ENCODE measurements at places on chromosomes 7 and 10.

- DNase-seq = no peak
Observed at GRCh38 chr10:49632406-49633317, 18.8 kb downstream of the CHAT start.

DNA sequence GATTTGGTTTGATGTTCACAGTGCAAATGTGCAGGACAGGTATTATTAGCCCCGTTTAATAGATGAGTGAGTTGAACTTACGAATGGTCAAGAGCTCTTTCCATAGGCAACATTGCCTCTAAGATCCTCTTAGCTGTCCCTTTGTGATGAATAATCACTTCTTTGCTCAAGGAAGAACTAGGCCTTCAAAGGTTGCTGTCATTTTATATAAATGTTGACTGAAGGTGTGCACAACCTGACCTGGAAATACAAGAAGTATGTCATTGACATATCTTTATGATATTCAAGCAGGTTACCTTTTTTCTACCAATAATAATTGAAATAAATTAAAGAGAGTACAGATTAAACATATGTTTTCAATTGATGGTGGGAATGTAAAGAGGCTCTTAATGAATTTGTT, 48.5 kb upstream of the GLCCI1 start:
- no peak for DNase-seq

GRCh38 chr10:95217476-95217875, 23.4 kb downstream of the ACSM6 start:
- no peak for DNase-seq

- no peak for DNase-seq
Observed at GRCh38 chr10:61097026-61097425, 153.0 kb upstream of the RHOBTB1 start.

- no peak for DNase-seq
Observed at GRCh38 chr10:92829042-92829785, 19.1 kb upstream of the EXOC6 start.

GRCh38 chr7:40749877-40750276, 615.1 kb downstream of the SUGCT start:
- no peak for DNase-seq

DNA sequence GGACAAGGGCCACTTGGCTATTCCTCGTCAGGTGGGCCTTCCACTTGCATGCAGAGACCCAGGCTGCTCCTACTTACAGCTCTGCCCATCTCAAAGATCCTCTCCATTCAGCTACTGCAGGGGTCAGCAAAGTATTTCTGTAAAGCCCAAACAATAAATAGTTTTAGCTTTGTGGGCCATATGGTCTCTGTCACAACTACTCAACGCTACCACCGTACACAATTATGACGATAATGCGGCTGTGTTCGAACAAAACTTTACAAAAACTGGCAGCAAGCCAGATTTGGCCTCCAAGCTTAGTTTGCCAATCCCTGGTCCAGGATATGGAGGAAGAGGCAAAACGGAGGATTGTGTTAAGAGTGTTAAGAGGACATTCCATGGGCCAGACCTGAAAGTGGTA, 12.8 kb downstream of the RAB11FIP2 start:
- DNase-seq = no peak

- DNase-seq = peak; percentile 70
Observed at GRCh38 chr7:20513341-20513740, 102.1 kb upstream of the ABCB5 start.
